Activated CD4-positive, alpha-beta memory T cell treated with anti-CD3 and anti-CD28 coated beads for 36 hours (primary cell): ENCODE measurements at places on chromosomes 1 and 21. TPM values are rescaled to one million over a fixed set of nuclear protein-coding genes. Genes with fewer than 3 reads are reported as not detected.

DNA sequence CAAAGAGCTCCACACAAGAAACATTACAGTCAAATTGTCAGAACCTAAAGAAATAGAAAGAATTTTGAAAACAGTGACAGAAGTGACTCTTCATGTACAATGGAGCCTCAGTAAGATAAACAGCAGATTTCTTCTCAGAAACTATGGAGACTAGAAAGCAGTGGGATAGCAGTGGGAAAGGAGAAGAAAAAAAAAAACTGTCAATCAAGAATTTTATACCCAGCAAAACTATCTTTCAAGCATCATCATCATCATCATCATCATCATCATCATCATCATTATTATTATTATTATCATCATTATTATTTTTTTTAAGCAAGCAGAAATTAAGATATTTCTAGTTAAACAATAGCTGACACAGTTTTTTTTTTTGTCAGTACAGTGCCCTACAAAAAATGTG lies 24.2 kb downstream of the CEP170 start:
- H3K4me3 ChIP-seq: no peak overlapping the region
- no peak for DNase-seq
- H3K27ac ChIP-seq: no peak overlapping the region
- H3K27me3 ChIP-seq: no peaks in the 10 kb centered on the region
- H3K4me1 ChIP-seq: peaks cover 2% of the 10 kb centered on the region

GRCh38 chr1:76289692-76290091 lies 215.1 kb downstream of the ST6GALNAC3 start:
- H3K4me3 ChIP-seq: no peak overlapping the region
- peaks cover 84% of the 10 kb centered on the region for H3K4me1 ChIP-seq
- H3K27me3 ChIP-seq: no peaks in the 10 kb centered on the region
- peak; percentile 56 for DNase-seq
- H3K36me3 ChIP-seq: no peaks in the 10 kb centered on the region
- H3K27ac ChIP-seq: peak overlapping the region; percentile 33

DNA sequence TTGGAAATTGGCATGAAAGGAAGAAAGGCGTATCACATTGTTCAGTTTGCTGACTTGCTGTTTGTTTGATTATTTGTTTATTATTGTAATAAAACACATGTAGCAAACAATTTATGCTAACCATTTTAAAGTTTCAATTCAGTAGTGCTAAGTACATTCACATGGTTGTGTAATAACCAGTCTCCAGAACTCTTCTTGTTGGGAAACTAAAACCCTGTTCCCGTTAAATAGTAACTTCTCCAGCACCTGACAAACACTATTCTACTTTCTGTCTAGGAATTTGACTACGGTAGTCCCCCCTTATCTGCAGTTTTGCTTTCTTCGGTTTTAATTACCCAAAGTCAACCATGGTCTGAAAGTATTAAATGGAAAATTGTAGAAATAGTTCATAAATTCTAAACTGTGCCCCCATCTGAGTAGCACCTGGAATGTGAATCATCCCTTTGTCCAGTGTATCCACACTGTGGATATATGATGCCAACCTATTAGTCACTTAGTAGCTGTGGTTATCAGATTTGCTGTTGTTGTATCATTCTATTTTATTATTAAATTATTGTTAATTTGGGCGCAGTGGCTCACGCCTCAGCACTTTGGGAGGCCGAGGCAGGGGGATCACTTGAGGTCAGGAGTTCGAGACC lies 5.5 kb downstream of the MORC3 start:
- H3K36me3 ChIP-seq: peaks cover 22% of the 10 kb centered on the region
- no peak overlapping the region for H3K27ac ChIP-seq
- no peak for DNase-seq
- H3K4me3 ChIP-seq: no peak overlapping the region
- no peaks in the 10 kb centered on the region for H3K27me3 ChIP-seq
- H3K4me1 ChIP-seq: peaks cover 55% of the 10 kb centered on the region

GRCh38 chr1:182069028-182069466 lies 7.5 kb upstream of the ZNF648 start:
- no peak overlapping the region for H3K27ac ChIP-seq
- no peaks in the 10 kb centered on the region for H3K4me1 ChIP-seq
- H3K4me3 ChIP-seq: no peak overlapping the region
- no peaks in the 10 kb centered on the region for H3K36me3 ChIP-seq
- H3K27me3 ChIP-seq: peaks cover 15% of the 10 kb centered on the region
- DNase-seq: peak; percentile 63

DNA sequence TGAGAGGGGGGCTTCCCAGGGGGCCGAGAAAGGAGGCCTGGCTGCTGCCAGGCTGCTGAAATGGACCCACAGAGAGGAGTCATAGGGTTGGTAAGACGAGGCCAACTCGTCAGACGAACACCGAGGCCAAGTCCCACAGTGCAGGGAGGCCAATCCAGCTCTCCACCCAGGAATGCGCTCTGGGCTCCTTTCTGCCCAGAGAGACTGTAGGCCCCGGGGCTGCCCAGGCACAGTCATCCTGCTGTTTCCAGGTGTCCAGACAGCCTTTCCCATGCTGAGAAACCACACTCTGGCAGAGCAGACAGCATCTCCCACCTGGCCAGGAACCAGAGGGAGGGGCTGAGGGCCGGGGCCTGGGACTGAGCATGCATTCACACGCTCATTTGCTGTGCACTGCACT lies 26.7 kb upstream of the RSPO1 start:
- H3K4me1 ChIP-seq: no peaks in the 10 kb centered on the region
- no peak overlapping the region for H3K4me3 ChIP-seq
- no peaks in the 10 kb centered on the region for H3K36me3 ChIP-seq

- H3K27ac ChIP-seq: peak overlapping the region; percentile 96
- H3K4me3 ChIP-seq: peak overlapping the region; percentile 90
Observed at GRCh38 chr1:66929146-66929688, 4.4 kb downstream of the MIER1 start.

Gene LCE3D
- total RNA-seq: not detected

Gene ILDR2
- 13.0 TPM for total RNA-seq

Gene CDKN2C
- 16.8 TPM for total RNA-seq
